ENCODE measurements at places on chromosomes 1 and 21.

DNA sequence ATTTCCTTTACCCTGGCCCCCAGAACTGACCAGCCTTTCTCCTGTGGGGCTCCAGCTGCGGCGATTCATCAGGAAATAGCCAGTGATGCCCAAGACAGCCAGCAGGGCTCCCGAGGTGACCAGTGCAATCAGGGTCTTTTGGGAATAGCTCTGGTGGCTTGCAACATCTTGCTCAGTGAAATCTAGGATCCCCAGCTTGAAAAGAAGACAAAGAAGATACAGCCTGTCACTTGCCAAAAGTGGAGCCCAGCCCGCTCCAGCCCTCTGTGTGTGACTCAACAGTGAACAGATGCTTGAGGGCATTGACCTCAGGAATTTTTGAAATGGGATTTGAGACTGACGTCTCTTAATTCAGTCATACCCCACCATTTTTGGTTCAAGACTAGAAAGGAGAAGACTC, 22.3 kb downstream of the CD34 start:
- no peak for DNase-seq

- DNase-seq: no peak
Measured at GRCh38 chr1:179079113-179079761, 2.6 kb upstream of the TOR3A start.

DNA sequence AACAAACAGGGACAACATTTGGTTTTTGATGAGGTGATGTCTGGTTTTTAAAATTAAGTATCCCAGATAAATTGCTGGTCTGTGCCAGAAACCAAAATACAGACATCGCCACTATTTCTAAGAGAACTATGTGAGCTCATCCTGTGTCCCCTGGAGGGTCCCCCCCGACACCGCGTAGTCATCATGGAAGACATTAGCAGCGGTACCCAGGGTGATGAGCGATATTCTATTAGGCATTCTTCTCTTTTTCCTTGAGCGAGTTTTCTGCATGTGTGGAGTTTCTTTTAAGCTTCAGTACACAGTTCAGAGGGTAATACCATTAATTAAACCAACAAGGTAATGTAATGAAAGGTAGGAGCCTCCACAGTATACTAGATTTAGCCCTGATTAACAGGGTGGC, 26.5 kb downstream of the KAZN start:
- no peak for DNase-seq

DNA sequence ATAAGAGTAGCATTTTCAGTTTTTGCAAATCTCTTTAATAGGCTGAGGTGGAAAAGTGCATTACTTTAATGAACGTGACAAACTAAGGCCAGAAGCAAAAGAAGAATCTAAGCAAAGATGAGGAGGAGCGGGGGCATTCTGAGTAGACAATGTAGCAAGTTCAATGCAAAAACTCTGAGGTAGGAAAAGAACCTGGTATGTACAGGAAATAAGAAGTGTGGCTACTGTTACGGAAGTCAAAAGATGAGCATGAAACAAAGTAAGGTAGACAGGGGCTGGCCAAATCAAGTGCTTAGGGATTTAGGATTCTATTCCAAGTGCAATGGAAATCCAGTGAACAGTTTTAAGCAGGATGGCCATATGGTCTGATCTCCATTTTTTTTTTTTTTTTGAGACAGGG, 63.7 kb downstream of the TOR3A start:
- DNase-seq: no peak

DNA sequence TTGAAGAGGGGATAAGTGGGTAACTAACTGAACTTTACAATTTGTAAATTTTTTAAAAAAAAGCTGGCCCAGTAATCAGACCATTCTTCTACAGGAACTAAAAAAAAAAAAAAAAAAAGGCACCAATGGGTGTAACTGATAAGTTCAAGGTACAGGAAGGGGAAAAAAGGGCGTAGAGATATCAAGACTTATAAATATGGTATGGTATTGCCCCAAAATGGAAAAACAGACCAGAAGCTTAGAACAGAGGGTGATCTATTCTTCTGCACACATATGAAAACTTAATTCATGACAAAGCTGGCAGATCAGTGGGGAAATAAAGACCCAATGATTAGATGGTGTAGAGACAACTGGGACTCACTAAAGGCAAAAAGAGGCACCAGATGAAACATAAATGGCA, 58.9 kb downstream of the LHX4 start:
- no peak for DNase-seq

GRCh38 chr1:52059321-52059720, 3.2 kb downstream of the BTF3L4 start:
- DNase-seq: no peak

- no peak for DNase-seq
Measured at GRCh38 chr21:36207577-36208320, 51.1 kb downstream of the DOP1B start.

DNA sequence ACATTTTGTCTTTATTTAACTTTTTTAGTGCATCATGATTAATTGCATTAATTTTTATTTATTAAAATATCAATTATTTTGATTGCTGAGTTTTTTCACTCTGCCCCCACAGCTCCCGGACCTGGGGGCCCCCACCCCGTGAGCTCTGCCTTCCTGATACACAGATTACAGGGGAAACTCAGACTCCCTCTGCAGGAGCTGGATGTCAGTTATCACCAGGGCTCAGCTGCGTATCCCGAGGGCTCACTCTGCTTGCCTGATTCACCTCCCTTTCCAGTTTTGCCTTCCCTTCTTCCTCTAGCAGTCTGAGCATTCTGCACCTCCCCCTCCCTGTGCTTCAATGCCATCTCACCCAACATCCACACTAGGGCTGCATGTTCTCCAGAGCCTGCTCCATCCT, 98.2 kb downstream of the ATP1A1 start:
- no peak for DNase-seq

DNA sequence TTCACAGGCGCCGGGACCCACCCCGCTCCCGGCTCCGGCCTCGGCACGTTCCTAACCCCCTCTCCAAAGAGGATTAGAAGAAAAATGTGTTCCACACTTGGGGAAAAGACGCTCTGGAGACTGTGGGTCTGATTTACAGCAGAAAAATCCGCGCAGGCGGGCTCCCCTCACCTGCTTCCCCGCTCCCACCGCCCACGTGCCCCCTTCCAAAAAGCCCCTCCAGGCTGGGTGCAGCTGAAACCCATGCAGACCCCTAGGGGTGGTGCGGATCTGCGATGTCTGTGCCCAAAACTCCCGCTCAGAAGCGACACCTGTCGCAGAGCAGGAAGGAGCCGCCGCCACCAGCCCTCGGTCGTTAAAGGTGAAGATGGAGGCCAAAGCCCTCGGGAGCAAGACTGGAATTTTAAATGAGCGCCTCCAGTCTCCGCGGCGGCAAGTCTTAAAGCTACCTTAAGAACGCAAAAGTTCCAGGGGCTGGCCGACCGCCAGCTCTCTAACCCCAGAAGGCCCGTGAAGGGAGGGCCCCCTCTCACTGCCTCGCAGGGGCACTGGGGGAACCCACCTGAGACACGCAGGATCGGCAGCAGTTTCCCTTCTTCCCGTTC, 688 bp upstream of the CHD5 start:
- DNase-seq: no peak

DNA sequence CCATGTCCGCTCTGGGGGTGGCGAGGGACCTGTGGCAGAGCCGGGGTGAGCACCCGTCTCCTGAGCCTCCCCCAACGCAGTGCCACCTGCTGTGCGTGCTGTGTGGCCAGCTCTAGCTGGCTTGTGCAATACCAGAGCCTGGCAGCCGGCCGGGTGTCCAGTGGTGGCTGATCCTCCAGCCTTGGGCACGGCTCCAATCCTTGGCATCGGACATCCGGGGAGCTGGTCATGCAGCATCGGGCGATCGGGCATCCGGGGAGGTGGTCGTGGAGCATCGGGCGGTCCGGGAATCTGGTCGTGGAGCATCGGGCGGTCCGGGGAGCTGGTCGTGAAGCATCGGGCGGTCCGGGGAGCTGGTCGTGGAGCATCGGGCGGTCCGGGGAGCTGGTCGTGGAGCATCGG, 8.1 kb downstream of the SLX9 start:
- no peak for DNase-seq

- no peak for DNase-seq
Measured at GRCh38 chr1:1041092-1041523, 21.2 kb downstream of the AGRN start.

DNA sequence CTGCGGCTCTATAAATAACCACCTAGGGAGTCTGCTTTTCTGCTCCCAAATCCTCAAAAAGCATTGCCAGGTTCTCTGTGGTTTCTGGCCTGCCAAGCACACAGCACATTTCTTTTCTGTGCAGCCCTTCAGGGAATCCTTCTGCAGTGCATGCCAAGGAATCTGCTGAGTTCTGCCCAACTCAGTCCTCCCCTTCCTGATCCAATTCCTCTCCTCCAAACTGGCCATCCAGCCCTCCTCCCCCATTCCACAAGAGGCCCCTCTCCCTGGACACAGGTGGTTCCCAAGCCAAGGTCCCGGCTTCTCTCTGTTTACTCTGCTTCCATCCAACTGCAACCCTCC, 61.8 kb downstream of the HIVEP3 start:
- no peak for DNase-seq

GRCh38 chr1:223531742-223532341, 133.7 kb downstream of the CAPN8 start:
- DNase-seq: peak; percentile 17

DNA sequence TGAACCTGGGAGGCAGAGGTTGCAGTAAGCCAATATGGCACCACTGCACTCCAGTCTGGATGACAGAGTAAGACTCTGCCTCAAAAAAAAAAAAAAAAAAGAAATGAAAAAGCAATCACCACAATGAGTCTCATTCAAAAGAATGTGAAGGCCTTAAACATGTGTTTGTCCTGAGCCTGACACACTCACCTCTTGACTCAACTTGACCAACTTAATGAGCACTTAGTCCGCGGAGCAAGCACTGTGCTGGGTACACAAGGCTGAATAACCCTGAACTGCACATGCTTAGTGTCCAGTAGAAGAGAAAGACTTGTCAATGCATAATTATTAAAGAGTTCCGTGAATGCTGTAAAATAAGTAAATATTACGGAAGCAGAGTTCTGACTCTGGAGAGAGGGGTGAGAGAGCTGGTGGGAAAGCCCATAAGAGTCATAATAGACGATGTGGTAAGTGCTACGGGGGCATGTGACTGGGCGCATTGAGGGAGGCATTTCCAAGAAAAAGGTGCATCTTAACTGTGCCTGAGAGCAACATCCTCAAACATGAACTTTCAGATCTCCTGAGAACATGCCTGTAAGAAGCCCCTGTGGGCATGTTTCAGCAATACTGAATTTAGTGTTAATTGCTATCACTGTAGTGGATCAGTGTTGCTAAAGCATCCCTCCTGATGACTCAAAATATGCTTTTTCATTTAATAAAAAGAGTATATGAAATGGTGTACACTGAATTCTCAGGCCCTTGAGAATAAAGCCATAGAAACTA, 27.2 kb downstream of the MCOLN2 start:
- DNase-seq: no peak

- DNase-seq: no peak
Measured at GRCh38 chr21:21730512-21730911, 732.3 kb downstream of the NCAM2 start.

- no peak for DNase-seq
Measured at GRCh38 chr1:221334062-221334461, 407.8 kb downstream of the DUSP10 start.

DNA sequence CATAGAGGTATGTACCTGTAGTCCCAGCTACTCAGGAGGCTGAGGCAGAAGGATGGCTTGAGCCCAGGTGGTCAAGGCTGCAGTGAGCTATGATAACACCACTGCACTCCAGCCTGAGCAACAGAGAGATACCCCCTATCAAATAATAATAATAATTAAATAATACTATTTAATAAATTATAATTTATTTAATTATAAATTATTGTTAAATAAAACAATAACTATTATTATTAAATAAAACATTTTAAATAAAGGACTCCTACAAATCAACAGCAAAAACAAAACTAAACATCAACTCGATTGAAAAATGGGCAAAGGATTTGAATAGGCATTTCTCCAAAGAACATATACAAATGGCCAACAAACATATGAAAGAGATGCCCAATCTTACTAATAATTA, 65.8 kb upstream of the TBX15 start:
- DNase-seq: no peak

DNA sequence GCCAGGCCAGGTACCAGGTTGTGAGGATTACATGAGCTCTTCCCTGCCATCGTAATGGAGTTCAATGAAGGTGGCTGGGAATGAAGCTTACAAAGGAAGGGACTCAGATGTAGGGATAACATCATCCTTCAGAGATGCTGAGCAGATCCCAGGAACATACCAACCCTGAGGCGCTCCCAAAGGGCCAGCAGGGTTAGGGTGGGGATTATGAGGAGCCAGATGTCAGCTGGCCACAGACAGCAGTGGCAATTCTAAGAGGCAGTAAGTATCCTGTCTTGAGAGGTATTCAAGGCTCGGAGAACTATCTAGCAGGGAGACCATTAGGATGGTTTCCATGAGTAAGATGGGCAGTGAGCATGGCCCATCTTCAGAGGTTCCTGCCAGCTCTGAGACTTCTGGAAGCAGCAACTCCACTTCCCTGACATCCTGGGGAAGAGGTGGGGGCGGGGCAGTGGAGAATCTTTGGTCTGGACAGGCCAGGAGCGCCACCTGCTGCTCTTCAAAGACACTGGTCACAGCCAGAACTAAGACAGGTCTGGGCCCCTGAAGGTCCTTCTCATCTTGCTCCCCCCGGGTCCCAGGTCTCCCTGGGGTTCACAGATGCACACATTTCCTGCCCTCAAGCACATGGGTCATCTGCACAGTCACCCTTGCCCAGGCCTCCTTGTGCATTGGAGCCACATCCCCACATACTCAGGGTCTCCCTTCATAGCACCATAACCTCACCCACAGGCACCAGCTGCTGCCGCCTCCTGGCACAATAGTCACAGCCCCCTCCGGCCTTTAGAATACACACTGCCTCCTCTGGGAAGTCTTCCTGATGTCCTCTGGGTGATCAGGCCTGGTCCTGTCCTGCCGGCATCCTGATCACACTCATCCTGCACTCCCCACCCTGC, 2.7 kb upstream of the SDC3 start:
- no peak for DNase-seq

DNA sequence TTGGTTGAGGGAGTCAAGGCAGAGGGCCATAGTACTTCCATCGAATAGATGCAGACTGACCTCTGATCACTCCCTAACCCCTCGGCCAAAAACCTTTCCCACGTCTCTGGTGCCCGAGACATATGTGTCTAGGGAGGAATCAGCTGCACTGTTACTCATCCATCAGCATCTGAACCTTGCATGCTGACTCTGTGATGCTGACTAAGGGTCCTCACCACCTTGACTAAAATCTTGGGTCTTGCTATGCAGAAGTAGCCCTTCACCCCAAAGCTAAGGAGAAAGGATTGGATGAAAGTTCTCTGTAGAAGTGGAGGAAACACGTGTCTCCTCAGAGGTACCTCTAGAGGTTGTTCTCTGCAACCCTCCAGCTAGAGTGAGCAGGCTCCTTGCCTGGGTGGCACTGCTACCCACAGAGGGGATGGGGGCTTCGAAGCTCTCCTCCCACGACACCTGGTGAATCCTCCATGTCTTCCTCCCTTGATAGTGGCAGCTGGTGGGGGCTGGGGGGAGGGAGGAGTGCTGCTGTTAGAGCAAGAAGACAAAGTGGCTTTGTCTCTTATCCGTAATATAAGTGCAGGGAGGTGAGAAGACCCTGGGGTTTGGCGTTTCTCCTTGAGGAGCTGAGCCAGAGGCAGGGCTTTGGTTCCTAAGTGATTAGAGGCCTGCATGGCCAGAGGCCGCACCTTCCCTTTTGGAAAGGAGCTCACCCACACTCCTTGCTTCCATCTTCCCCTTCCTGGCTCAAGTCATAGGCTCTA, 45.1 kb downstream of the ATP2B4 start:
- DNase-seq: no peak

GRCh38 chr1:38039331-38040088, 7.1 kb downstream of the POU3F1 start:
- no peak for DNase-seq

- no peak for DNase-seq
Measured at GRCh38 chr1:68322096-68322495, 89.8 kb upstream of the WLS start.

- DNase-seq: no peak
Measured at GRCh38 chr1:68963353-68963752, 466.5 kb upstream of the DEPDC1 start.
